HCT116 (cell line): ENCODE measurements at places on chromosomes 6 and 20.

DNA sequence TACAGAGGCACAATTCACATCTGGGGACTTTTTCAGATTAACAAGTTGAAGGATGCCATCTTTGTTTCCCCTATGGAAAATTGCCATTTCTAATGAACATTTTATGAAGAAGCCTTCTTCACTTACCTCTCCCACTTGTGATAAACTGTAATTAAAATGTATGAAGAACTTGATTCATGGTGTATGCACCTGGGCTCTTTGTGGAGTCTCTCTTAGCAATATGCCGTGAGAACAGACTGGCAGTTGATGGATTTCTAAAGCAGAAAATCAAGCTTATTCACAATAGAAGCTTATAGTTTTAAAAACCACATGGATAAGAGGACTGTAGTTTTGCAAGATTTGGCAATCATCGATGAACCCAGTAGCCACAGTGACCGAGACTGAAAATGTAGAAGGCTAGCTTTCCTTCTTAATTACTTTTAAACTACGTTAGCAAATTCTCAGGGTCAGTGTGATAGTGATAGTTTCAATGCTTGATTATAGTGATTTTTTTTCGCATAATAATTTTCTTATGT, 270.6 kb downstream of the PRL start:
- no peak for DNase-seq

DNA sequence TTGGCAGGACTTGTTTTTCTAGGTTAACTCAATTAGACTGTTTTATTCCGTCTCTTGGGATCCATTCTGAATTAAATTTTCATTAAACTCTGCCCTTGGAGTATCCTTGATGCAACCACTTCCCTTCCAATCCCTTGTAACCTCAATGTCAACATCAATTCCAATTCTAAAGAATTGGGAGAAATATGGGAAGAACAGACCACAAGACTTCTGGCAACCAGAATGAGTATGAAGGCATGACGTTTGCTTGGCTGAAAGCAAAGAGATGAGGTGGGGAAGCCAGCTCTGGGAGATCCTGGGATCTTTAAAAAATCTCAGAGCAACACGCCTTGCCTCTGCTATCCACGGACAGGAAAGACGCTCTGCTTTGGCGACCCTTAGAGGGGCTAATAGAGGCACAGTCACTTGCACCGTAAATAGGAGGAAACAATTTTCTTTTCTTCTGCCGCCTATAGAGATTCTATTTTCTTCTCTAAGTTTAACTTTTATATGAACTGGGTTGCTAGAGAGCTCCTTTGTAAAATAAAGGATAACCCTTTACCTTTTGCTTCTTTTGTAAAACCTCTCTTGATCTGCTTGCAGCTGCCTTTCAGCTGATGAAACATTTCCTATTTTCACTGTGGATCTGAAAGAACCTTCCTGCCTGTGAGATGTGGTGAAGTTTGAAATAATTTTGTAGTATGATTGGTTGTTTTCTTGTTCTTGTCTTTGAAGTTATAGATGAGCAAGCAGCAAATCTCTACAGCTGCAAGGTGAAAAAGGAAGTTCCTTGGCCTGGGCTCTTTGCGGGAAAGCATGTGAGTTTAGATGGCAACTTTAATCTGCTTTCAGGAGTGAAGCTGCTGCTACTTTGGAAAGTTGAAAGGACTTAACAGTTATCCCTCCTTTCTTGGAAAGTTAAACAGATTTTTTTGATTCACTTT, at the start of gene ASIP:
TSS of gene ASIP (plus strand) at position 731 of the 923 bp plus-strand sequence. CDS start 18,952 bp downstream, outside the sequence.
- no peak for DNase-seq

DNA sequence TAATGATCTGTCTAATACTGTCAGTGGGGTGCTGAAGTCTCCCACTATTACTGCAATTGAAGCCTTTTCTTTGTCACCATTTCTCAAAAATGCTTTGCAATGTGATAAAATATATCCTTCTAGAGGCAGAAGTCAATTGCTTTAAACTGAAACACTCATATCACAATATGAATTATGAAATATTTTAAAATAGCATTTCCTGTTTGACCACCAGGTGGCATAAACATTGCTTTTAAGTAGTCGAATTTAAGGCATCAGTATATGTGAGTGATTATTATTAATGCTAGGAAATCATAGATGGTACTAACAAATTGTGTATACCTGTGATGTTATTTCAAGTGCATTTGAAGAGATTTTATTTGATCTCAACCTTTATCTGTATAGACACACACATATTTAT, 87.5 kb downstream of the MEI4 start:
- DNase-seq, result peak; percentile 19

DNA sequence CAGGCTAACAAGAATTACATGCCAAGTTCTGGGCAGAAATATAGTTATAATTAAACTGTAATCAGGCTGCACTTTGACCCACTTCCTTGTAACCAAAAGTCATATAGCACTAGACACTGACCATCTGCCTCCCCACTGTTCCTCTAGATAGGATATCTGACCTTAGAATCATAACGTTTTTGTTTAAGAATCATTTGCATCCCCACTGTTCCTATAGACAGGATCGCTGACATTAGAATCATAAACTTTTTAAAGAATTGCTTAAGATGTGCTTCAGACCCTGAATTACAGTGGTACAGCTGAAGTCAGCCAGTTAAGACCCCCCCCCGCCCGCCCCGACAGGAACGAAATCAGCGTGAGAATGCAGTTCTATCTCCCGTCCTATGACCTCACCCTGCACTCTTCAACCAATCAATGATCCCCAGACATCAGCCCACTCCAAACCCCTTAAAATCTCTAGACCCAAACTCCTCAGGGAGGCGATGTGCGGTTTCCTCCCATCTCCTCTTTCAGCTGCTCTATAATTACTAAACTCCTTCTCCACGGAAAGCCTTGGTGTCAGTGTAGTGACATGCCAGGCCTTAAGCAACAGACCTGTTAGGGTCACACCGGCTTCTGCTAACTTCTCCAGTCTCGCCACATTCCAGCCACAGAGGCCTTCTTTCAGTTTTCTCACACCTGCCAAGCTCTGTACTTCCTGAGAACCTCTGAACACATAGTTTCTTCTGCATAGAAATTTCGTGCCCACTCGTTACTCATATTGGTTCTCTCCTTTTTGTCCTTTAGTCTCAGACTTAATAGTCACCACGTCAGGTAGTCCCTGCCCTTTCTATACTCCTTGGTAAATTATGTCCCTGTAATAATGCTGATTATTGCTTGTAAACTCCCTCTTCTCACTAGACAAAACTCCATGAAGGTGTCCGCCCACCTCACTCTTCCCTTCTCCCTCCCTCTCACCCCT, 93.5 kb downstream of the DTNBP1 start:
- DNase-seq, result no peak

GRCh38 chr6:351867-352289, 39.7 kb upstream of the IRF4 start:
- DNase-seq, result no peak

GRCh38 chr20:62829231-62830230, 12.7 kb downstream of the COL9A3 start:
- no peak for DNase-seq

GRCh38 chr6:33620158-33620855, 815 bp upstream of the ITPR3 start:
- no peak for DNase-seq

- no peak for DNase-seq
These were observed 4.0 kb downstream of the MAP3K5 start for GRCh38 chr6:136788069-136788902.

GRCh38 chr6:140036196-140036595, 661.7 kb upstream of the CITED2 start:
- DNase-seq, result no peak

- DNase-seq, result no peak
These were observed 175.2 kb downstream of the MRPL14 start for GRCh38 chr6:43951756-43952675.

DNA sequence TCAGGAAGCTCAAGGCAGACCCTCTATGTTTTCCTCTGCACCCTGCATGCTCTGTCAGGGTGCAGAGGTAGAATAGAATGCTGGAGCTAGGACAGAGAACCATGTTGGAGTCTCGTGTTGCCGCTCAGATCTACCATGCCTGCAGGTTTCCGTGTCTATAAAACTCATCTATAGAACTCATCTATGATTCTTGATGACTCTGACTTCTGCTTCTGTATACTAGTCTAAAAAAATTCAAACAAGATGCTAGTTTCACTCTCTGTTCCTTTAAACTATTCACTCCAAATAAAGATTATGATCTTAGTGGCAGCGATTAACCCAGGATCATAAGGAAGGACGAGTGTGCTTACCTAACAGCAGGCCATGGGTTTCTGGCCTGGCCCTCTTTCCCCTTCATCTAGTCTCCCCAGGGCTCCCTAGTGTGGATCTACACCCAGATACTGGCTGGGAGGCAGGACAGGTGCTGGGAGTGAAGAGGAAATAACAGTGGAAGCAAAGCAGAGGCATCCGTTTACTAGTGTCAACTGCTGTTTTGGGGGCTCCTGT, 162.7 kb upstream of the SUPT3H start:
- no peak for DNase-seq

DNA sequence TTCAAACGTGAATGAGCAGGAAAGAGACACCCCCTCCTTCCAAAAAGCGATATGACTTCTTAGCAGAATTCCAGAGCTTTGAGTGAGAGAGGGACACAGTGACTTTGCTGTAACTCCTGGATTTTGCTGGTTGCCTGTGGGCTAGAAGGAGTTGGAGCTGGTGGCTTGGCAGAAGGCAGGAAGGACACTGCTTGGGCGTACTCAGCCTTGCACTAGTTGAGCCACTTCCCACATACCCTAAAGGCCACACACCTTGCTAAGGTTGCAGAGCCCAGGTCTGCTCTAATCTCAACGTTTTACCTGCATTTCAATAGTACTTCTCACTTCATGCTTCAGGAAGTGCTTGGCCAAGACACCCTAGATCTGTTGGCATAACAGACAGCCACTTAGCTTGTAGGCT, 30.6 kb downstream of the RAB22A start:
- no peak for DNase-seq

- DNase-seq, result no peak
These were observed 135.9 kb downstream of the OLIG3 start for GRCh38 chr6:137358273-137358672.

GRCh38 chr6:80519811-80520594, 413.5 kb downstream of the BCKDHB start:
- no peak for DNase-seq

DNA sequence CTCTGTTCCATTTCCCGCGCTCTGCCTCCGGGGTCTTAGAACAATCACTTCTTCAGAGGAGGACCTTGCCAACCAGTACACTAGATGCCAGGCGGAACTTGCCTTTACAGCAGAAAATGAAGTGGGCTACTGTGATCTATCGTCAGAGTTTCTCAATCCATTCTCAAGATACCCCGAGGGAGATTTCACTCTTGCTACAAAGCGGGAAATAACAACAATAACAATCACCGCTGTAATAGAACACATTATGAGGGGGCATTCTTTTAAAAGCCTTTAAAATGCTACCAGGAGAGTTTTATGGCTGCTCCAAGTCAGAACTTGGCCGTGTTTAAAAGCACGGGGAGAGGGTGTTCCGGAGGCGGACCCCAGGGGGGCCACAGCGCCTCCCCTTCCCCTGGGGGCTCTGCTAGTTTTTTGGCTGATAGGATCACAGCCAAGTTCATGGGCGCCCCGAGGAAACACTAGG, 617.0 kb upstream of the AGPAT4 start:
- no peak for DNase-seq

- no peak for DNase-seq
These were observed 751.5 kb downstream of the CBLN4 start for GRCh38 chr20:55253781-55254180.

- no peak for DNase-seq
These were observed 71.6 kb downstream of the OR2B2 start for GRCh38 chr6:27840572-27840971.

- DNase-seq, result no peak
These were observed 30.5 kb downstream of the ANKEF1 start for GRCh38 chr20:10065154-10065833.

GRCh38 chr6:106626485-106626884, 2.8 kb downstream of the RTN4IP1 start:
- DNase-seq, result no peak

GRCh38 chr6:13071550-13072345, 256.6 kb downstream of the TBC1D7 start:
- no peak for DNase-seq

GRCh38 chr6:128271011-128271410, 249.4 kb downstream of the PTPRK start:
- no peak for DNase-seq

DNA sequence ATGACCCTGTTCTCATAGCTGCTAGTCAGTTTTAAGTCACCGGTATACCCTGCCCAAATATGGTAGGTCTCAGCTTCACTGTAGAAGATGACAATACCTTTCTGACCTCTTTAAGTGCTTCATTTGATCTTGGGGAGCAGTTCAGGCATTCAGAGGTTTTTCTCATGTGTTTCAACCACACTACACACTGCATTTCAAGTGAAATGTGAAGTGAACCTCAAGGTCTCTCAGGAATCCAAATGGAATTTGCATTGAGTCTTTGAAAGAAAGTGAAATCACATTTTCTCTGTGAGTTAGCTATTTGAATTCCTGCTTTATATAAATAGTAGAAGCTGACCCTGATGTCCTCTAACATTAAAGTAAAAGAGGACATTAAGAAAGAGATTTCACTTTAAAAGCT, 461.6 kb downstream of the ADGRB3 start:
- no peak for DNase-seq

GRCh38 chr20:37453288-37453687, 67.8 kb upstream of the NNAT start:
- DNase-seq, result no peak

DNA sequence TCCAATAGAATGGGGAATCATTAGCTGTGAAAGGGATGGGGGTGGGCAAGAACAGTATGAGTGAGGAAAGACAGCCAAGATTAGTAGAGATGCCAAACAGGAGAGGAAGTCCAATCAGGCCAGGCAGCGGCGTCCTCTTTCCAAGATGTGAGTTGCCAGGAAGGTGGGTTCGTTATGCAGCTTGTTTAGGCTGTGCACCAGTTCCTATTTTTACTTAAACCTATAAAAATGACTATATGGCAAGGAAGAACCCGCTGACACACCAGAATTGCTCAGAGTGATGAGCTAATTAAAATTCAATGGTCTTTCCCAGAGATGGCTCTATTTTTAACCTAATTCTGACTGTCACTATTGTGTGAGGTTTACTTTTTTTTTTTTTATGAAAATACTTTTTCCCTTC, 88.2 kb downstream of the SLC22A23 start:
- no peak for DNase-seq

GRCh38 chr6:13924146-13924948, 405 bp upstream of the RNF182 start:
- DNase-seq, result no peak

DNA sequence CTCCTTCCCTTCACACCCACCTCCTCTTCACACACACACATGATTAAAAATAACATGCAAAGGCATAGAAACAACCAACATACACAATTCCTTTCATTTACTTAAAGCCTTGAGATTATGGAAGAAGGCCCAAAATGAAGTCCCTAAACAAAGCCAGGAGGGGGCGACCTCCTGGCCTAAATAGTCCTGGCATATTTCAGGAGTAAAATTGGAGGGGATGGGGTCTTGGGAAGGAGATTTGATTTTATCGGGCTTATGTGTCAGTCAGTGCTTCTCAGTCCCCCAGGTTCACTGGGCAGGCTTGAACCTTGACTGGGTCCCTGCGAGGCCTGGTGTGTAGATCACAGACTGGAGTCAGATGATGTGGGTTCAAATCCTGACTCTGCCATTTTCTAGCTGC, 266.4 kb downstream of the SAMD5 start:
- no peak for DNase-seq
